ENCODE measurements at places on chromosomes 2 and 18. TPM values are rescaled to one million over a fixed set of nuclear protein-coding genes. Genes with fewer than 3 reads are reported as not detected.

DNA sequence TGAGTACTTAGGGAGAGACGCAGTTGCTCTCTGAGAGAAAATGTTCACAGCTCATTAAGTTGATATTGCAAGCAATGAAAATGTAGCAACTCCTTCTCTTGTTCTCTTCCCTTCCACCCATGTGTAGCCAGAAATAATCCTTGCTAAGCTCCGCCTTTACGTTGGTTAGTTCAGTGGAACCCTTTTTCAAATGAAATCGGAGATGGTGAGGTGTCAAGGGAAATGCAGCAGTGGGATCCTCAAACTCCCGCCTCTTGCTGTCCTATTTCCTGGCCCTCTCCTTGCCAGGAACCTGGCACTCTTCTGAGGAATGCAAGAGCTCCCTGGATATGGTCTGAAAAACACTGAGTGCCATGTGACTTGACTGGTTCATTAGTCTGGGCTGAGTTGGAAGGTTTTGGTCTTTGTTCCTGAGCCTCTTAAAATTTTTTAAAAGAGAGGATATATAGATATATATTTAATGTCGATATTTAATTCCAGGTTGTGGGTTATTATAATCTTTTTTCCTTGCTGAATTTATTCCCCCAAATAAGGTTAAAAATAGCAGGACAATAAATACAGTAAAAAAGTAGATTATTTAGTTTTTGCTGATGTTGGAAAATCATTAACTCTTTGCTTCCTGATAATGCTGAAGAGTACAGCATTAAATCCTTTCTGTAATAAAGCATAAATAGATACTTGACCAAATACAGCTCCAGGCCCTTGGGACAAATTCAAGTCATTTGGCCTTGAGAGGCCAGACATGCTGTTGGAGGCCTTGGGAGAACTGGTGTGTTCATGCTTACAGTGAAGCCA is 116.2 kb downstream of the EML6 start:
- no peak for DNase-seq

GRCh38 chr2:42493468-42494354 is at the start of gene KCNG3:
Gene KCNG3 (minus strand): TSS chr2:42493982. CDS start chr2:42493501, 481 bp downstream.
- peak; percentile 71 for DNase-seq

DNA sequence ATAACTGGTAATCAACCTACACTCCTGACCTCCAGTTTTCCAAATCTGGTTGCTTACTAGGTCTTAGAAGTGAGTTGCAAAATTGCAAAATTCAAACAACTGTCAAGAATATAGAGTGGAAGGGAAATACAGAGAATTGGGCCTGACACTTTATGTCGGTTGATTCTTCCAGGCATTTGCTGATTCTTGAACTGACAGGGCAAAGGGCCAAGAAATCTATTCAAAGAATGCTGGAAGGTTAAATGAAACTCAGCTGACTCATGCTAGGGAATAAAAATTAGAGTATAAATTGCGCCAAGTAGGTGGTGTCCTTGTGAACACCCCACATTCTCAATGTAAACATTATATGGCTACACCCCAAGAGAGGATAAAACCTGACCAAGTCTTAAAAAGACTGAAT is 21.5 kb upstream of the ZSCAN30 start:
- DNase-seq = peak; percentile 62

- no peak for DNase-seq
Observed at GRCh38 chr2:168450732-168451131, 5.3 kb upstream of the CERS6 start.

- DNase-seq = peak; percentile 5
Observed at GRCh38 chr2:96088340-96089335, 27.7 kb downstream of the ADRA2B start.

KCNK3 gene
- polyA plus RNA-seq = 12.2 TPM

TTL gene
- polyA plus RNA-seq = 14.3 TPM
